ENCODE measurements at places on chromosomes 16 and 17. TPM values are rescaled to one million over a fixed set of nuclear protein-coding genes. Genes with fewer than 3 reads are reported as not detected.

- no peak for DNase-seq
Measured at GRCh38 chr16:49350265-49351095, 23.1 kb upstream of the C16orf78 start.

DNA sequence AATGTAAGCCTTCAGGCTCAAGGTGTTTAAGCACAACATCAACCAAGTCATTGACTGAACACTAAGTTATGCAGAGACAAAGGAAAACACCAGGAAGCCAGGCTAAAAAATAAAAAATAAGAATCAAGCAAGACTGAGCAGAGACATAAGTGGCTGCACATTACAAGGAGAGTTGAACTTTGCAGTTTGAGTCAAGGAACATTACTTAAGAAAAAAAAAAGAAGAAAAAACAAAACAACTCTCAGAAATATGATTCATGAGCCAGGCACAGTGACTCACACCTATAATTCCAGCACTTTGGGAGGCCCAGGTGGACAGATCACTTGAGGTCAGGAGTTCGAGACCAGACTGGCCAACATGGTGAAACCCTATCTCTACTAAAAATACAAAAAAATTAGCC lies 168.1 kb downstream of the C16orf95 start:
- peak; percentile 1 for DNase-seq

Gene CHD9
- total RNA-seq: 72.7 TPM

Gene NOG
- total RNA-seq: 2.0 TPM

Gene GLP2R
- 2.3 TPM for total RNA-seq

DNA sequence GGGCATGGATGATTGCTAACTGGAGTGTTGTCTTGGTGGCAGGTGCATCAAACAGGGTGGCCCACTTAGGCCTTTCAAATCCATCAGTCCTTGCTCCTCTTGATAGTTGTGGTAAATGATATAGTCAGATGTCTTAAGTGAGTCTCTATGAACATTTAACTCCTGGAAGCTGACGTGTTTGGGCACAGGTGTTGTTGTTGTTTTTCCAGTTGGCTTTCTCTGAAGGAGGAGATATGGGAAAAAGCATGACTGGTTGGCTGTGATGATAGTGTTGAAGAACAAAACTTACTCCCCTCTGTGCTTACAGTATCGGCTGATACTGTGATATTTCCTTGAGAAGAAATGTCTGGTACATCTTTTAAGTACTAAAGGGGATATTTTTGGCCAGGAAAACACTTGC lies 18.0 kb downstream of the TNRC6A start:
- no peak for DNase-seq

GRCh38 chr17:41967921-41968578 lies 1.5 kb downstream of the CNP start:
- DNase-seq: no peak

Gene ANKRD40CL
- total RNA-seq: not detected

DNA sequence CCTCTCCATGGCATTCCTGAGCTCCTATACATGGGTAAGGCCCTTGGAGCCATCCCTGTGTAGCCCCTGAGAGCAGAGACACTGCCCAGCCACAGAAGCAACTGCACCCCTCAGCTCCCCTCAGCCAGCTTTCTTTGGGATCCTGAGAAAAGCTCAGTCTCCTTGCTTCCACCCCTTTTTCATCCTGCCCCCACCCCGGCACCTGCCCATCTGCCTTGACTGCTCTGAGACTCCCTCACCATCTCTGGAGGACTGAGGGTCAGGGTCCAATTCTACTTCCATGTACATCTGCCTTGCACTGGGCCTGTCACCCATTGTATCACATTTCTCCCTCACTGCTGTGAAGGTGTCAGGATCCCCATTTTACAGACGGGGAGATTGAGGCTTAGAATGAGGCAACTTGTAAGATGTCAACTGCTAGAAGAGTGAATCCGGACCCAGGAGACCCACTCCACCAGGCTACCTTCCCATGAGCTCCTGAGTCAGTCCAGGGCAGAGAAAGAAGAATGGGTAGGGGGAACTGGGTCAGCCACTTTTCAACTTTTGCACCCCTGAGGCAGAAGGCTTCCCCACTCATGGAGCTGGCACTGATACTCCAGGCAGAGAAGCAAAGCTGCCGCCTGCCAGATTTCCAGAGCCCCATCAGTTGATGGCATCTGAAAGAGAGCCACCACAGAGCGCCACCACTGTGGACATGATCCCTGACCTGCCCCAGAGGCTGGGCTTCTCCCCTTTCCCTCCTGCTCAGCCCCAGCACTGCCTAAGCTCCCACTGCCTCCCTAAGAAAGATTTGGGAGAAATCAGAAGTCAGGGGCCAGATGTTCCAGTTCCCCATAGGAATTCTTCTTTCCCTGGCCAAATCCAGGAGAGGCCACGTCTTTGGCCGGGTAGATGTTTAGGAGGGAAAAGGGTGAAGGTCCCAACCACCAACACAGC lies 135.4 kb downstream of the TMEM132E start:
- DNase-seq: no peak

DNA sequence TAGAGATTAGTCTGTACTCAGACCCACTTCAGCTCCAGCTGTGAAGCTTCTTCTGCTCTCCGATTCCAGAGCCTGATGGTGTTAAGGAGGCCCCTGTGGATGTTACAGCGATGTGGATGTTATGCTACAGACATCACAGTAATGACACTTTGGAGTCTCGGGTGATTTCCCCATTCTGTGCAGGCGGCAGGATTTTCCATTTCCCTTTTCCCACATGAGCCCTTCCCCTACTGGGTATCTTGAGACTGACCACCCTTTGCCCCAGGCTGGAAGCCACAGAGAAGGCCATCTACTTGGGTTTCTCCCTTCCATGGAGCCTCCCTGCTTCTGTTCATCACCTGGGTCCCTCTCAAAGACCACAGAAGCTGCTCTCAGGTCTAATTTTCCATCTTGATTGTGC lies 78.3 kb downstream of the KCNJ12 start:
- DNase-seq: no peak

Measured in chondrocyte (in vitro differentiated cells).